Neural progenitor cell (in vitro differentiated cells): ENCODE measurements at places on chromosomes 5 and 9.

DNA sequence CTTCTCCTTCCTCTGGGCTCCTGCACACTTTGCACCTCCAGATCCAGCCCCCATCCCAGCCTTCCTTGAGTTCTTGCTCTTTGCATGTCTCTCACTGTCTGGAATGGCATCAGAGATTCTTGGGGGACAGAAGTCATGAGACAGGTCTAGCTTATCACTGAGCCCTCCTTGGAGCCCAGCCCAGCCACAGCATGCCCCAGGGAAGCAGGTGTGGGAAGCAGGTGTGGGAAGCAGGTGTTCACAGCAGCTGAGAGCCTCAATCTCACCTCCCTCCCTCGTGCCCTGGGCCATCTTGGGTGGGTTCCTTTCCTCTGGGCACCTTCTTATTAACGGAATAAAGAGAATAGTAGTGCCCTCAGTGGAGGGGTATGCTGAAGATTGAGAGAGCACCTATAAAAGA lies 27.2 kb downstream of the SLC6A7 start:
- no peaks in the 10 kb centered on the region for H3K36me3 ChIP-seq
- H3K27ac ChIP-seq = no peak overlapping the region
- no peak for DNase-seq
- peaks cover 4% of the 10 kb centered on the region for H3K4me1 ChIP-seq
- no peak overlapping the region for H3K4me3 ChIP-seq
- peaks cover 12% of the 10 kb centered on the region for H3K27me3 ChIP-seq

- H3K27me3 ChIP-seq = no peaks in the 10 kb centered on the region
- no peak overlapping the region for H3K4me3 ChIP-seq
- peaks cover 9% of the 10 kb centered on the region for H3K4me1 ChIP-seq
- DNase-seq = no peak
- no peak overlapping the region for H3K27ac ChIP-seq
Measured at GRCh38 chr5:154342963-154343362, 102.8 kb upstream of the SAP30L start.

GRCh38 chr5:140196115-140196814 lies 21.3 kb downstream of the CYSTM1 start:
- no peaks in the 10 kb centered on the region for H3K27me3 ChIP-seq
- DNase-seq = no peak
- H3K4me1 ChIP-seq = peaks cover 7% of the 10 kb centered on the region
- no peak overlapping the region for H3K27ac ChIP-seq
- H3K4me3 ChIP-seq = no peak overlapping the region
- H3K36me3 ChIP-seq = no peaks in the 10 kb centered on the region

DNA sequence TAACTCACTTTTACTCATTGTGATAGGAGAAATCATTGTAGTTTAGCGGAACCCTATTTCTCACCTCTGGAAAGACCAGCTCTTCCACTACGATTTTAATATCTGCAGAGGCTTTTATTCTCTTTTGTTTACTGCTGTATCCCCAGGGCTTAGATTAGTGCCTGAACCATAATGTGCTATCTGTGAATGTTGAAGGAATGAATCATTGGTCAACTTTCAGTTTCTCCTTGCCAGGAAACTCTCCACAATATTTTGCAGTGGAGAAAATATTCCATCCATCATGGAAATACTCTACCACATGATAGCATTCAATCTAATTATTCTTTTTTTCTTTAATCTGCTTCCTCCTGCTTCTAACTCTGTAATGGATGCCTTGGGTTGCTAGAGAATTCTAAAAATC lies 263.5 kb upstream of the PTPRD start:
- no peaks in the 10 kb centered on the region for H3K27me3 ChIP-seq
- no peak overlapping the region for H3K4me3 ChIP-seq
- no peaks in the 10 kb centered on the region for H3K36me3 ChIP-seq
- H3K27ac ChIP-seq = no peak overlapping the region

DNA sequence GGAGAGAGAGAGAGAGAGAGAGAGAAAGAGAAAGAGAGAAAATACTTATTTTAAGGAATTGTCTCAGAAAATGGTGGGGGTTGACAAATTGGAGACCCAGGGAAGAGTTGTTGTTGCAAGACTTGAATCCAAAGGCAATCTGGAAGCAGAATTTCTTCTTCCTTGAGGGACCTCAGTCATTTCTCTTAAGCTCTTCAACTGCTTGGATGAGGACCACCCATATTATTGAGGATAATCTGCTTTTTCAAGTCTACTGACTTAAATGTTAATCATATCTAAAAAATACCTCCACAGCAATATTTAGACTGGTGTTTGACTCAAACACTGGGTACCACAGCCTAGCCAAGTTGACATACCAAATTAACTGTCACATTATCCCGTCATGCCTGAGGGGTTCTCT lies 2.9 kb downstream of the CDKN2B-AS1 start:
- no peak for DNase-seq
- H3K36me3 ChIP-seq = no peaks in the 10 kb centered on the region

GRCh38 chr5:144191998-144192397 lies 21.3 kb downstream of the KCTD16 start:
- no peak overlapping the region for H3K27ac ChIP-seq
- no peaks in the 10 kb centered on the region for H3K36me3 ChIP-seq
- no peaks in the 10 kb centered on the region for H3K4me1 ChIP-seq
- H3K27me3 ChIP-seq = no peaks in the 10 kb centered on the region
- peak; percentile 48 for DNase-seq

GRCh38 chr5:14873093-14873492 lies 1.5 kb upstream of the ANKH start:
- H3K4me3 ChIP-seq = peak overlapping the region; percentile 66
- peaks cover 4% of the 10 kb centered on the region for H3K4me1 ChIP-seq
- H3K36me3 ChIP-seq = no peaks in the 10 kb centered on the region
- peak; percentile 3 for DNase-seq
- peaks cover 74% of the 10 kb centered on the region for H3K27me3 ChIP-seq

GRCh38 chr9:122134822-122135528 lies 24.6 kb downstream of the NDUFA8 start:
- no peak overlapping the region for H3K27ac ChIP-seq
- DNase-seq = peak; percentile 80
- H3K4me1 ChIP-seq = peaks cover 19% of the 10 kb centered on the region

- H3K27me3 ChIP-seq = no peaks in the 10 kb centered on the region
- no peak overlapping the region for H3K4me3 ChIP-seq
- H3K27ac ChIP-seq = no peak overlapping the region
- H3K4me1 ChIP-seq = peaks cover 3% of the 10 kb centered on the region
- no peak for DNase-seq
Measured at GRCh38 chr9:35682051-35682450, 7.7 kb downstream of the TPM2 start.

DNA sequence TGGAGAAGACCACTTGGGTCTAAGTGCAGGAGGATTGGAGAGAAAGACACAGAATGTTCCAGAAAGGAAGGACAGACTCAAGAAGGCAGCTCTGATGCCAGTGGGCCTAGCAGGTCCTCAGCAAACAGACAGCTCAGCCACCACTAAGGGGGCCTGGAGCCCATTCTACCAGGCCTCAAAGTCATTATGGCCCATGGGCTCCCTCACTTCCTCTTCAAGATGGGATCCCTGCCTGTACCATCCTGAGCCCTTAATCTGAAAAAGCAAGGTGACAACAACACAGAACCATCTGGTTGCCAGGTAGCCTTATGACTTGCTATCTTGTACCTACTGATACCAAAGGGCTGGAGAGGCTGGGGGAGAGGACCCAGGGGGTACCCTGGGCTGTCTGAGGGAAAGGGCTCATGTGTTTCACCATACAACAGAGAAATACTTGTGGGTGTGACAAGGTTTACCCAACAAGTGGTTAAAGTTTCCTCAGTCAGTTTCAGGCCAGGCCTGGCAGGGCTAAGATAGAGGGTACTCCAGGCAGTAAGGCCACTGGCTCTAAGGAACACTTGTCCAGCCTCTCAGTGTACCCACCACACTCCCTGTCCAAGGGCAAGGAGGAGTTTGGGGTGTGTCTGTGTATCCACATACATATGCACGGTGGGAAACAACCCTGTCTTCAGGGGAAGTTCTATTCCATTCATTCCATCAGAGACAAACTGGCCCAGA lies 30.7 kb downstream of the TCF7 start:
- H3K4me1 ChIP-seq = no peaks in the 10 kb centered on the region
- no peak overlapping the region for H3K4me3 ChIP-seq
- H3K36me3 ChIP-seq = no peaks in the 10 kb centered on the region
- DNase-seq = no peak

GRCh38 chr5:56323505-56323904 lies 90.4 kb upstream of the ANKRD55 start:
- H3K27me3 ChIP-seq = no peaks in the 10 kb centered on the region
- H3K4me3 ChIP-seq = no peak overlapping the region
- no peak overlapping the region for H3K27ac ChIP-seq
- no peaks in the 10 kb centered on the region for H3K36me3 ChIP-seq
- no peak for DNase-seq

DNA sequence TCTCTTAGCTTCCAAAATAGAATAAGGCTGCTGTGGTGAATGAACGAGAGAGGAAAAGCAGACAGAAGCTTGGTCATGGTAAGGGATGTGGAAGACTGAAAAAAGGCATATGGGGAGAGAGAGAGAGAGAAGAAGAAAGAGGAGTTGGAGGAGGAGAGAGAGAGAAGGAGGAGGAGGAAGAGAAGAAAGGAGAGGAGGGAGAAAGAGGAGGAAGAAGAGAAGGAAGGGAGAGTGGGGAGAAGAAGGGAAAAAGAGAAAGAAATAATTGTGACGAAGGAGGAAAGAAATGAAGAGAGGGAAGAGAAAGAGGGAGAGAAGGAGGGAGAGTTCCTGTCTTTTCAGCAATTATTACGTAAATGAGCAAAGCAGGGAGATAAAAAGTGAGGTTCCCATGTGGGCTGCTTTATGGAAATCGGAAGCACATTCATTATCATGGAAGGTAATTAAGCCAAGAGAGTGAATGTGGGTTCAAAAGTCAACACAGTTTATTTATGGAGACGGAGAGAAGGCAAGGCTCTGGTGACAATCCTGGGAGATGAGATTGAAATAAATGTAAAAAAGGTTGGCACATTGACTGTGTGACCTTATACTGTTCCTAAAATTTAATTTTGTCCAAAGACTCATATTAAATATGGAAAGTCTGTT lies 611.2 kb downstream of the KIF4B start:
- no peaks in the 10 kb centered on the region for H3K36me3 ChIP-seq
- no peak overlapping the region for H3K27ac ChIP-seq
- H3K4me3 ChIP-seq = no peak overlapping the region
- H3K27me3 ChIP-seq = no peaks in the 10 kb centered on the region

DNA sequence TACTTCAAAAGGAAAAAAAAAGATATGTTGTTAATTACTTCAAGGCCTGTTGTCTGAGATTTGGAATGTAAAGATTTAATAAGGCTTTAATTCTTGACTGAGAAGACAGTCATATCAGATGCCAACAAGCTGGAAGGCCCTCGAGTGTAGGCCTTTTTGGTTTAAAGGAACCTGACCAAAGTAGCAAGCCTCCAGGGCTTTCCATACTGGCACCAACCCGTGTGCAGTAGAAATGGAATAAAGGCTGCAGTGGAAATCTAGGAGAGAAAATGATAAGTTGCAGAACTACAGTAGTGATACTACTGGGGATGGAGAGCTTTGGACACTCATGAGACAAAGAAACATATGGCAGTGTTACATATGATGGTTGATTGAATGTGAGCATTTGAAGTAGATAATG lies 358.0 kb downstream of the TAF11L14 start:
- no peak for DNase-seq
- no peak overlapping the region for H3K27ac ChIP-seq
- H3K4me1 ChIP-seq = no peaks in the 10 kb centered on the region
- H3K4me3 ChIP-seq = no peak overlapping the region
- no peaks in the 10 kb centered on the region for H3K36me3 ChIP-seq

DNA sequence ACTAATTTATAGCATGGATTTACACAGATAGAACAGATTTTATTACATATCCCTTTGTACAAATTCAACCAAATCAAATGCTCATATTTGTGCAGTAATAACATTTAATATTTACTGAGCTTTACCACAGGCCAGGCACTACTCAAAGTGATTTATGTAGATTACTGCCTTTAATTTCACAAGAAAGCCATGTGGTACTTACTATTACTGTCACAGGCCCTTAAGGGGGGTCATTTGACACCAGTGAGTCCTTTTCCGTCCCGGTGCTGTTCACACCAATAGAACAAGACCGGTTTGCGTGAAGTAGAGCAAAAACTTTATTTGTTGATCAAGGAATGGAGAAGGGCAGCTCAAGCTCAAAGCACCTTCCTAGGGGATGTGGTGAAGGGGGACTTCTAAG lies 308.5 kb upstream of the KCNN2 start:
- H3K27ac ChIP-seq = no peak overlapping the region
- H3K27me3 ChIP-seq = peaks cover 35% of the 10 kb centered on the region
- H3K36me3 ChIP-seq = no peaks in the 10 kb centered on the region
- no peak for DNase-seq

DNA sequence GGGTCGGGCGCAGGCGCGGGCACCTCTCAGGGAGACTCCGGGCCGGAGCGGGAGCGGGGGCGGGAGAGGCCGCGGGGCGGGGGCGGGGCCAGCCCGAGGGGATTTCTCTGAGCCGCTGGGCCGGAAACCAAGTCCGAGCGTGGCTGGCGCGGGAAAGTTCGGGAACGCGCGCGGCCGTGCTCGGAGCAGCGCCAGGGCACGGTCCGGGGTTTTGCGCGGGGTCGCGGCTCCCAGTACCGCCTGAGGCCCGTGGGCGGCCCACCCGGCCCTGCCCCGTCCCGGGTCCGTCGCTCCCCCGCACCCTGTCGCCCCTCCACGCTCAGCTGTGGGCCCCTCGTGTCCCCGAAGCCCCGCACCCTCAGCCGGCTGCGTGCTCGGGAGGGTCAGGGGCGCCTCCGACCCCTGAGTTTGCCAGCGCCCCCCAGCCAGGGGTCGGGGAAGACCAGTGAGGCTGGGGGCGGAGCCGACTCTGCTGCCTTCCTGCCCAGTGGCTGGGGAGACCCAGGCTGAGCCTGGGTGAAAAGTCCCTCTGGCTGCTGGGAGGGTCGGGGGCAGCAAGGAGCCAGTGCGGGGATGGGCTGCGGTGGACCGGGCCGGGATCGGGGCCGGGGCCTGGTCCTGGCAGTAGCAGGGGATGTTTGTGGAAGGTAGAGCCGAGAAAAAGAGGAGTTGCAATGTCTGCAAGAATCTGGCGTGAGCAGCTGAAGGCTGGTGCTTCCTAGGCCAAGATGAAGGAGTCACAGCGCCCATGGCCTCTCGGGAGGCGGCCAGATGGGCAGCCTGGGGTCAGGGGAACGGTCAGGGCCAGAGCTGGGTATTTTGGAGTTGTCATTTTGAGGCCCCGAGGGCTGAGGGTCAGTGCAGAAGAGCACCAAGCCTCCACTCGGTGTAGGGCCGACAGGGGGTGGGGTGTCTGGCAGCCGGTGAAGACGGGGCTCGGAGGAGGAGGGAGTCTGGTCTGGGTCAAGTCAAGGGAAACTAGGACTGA lies 588 bp downstream of the TRAF2 start:
- peaks cover 11% of the 10 kb centered on the region for H3K4me1 ChIP-seq
- H3K27ac ChIP-seq = peak overlapping the region; percentile 11
- peak overlapping the region; percentile 97 for H3K4me3 ChIP-seq
- H3K27me3 ChIP-seq = no peaks in the 10 kb centered on the region
- peak; percentile 80 for DNase-seq

DNA sequence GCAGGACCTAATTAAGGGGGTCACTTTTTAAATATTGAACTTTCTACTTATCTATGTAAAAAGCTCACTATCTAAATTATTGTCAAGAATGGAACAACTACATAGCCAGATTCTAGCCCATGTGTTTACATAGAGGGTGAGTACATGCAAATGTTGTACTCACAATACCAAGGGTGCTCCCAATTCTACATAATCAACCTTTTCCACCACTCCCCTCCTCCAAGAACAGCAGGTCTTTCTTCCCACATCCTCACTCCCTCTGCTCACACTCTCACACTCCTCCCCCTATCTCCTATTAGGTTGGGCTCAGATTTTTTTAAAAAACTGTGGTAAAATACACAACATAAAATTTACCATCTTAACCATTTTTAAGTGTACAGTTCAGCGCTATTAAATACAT lies 325.4 kb downstream of the ARL15 start:
- H3K4me3 ChIP-seq = no peak overlapping the region
- peaks cover 20% of the 10 kb centered on the region for H3K4me1 ChIP-seq
- no peak for DNase-seq
- no peaks in the 10 kb centered on the region for H3K36me3 ChIP-seq
